NB4 (cell line): ENCODE measurements at places on chromosomes 3 and 15.

- no peak for DNase-seq
Measured at GRCh38 chr3:197883541-197883940, 66.4 kb upstream of the RPL35A start.

GRCh38 chr15:27850050-27850449 is 249.1 kb downstream of the OCA2 start:
- DNase-seq: no peak

DNA sequence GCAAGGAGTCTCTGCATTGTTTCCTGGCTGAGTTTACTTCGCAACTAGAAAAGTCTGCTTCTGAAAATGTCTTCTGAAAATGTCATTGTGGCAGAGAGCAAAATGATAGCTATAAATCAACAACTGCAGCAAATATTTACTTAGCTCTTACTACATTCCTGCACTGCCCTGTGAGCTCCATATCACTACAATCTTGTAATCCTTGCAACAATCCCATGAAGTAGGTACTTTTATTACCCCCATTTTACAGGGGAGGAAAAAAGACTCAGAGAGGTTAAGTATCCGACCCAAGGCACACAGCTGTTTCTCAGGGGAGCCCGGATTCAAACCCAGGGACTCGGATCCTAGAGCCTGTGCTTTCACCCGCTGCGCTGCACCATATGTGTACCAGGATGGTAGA is 34.2 kb upstream of the SPTBN5 start:
- no peak for DNase-seq

- DNase-seq: no peak
Measured at GRCh38 chr3:52817860-52818259, 12.6 kb downstream of the ITIH4 start.

GRCh38 chr15:29687204-29687815 is 135.0 kb downstream of the TJP1 start:
- DNase-seq: no peak
